ENCODE measurements at places on chromosomes 7 and 10.

DNA sequence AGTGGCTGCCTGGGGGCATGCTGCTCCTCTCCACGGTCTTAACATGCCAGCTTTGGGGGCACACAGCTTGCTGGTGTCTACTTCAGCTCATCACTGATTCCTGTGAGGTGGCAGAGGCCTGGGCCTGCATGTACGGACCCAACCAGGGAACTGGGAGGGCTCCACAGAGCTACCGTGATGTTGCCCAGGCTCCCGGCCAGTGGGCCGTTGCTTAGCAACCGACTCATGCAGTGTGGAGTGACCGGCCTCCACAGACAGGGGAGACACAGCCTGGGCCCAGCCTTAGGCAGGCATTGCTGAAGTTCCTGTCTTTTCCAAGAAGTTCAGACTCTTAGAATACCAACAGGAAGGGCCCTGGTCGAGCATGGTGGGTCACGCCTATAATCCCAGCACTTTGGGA, 25.8 kb upstream of the SH2B2 start:
- H3K36me3 ChIP-seq: no peaks in the 10 kb centered on the region
- H3K27me3 ChIP-seq: no peaks in the 10 kb centered on the region
- H3K4me3 ChIP-seq: no peak overlapping the region
- no peak for DNase-seq
- no peak overlapping the region for H3K27ac ChIP-seq

- no peaks in the 10 kb centered on the region for H3K27me3 ChIP-seq
- no peak overlapping the region for H3K4me3 ChIP-seq
- DNase-seq: no peak
These were observed 14.1 kb downstream of the BMPR1A start for GRCh38 chr10:86770412-86770960.

DNA sequence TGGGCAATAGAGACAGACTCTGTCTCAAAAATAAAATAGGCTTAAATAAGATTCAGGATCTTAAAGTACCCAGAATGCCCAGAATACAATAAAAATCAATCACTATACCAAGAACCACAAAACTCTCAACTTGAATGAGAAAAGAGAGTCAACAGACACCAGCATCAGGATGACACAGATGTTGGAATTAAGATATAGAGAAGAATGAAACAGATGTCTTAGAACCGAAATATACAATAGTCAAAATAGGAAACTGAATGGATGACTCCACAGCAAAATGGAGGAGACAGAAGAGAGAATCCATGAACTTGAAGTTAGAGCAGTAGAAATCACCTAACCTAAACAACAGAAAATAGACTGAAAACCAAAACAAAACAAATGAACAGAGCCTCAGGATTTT, 29.6 kb downstream of the POR start:
- no peak overlapping the region for H3K4me3 ChIP-seq
- no peaks in the 10 kb centered on the region for H3K36me3 ChIP-seq
- no peak for DNase-seq
- no peak overlapping the region for H3K27ac ChIP-seq
- H3K27me3 ChIP-seq: no peaks in the 10 kb centered on the region

DNA sequence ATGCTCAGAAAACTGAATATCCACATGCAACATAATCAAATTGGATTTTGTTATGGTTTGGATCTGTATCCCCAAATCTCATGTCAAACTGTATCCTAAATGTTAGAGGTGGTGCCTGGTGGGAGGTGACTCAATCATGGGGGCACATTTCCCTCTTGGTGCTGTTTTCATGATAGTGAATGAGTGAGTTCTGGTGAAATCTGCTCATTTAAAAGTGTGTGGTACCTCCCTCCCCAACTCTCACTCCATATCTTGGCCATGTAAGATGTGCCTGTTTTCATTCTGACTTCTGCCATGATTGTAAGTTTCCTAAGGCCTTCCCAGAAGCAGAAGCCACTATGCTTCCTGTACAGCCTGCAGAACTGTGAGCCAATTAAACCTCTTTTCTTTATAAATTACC, 239.6 kb upstream of the KLF14 start:
- DNase-seq: no peak
- H3K36me3 ChIP-seq: no peaks in the 10 kb centered on the region
- H3K4me1 ChIP-seq: peaks cover 10% of the 10 kb centered on the region
- no peak overlapping the region for H3K27ac ChIP-seq
- no peaks in the 10 kb centered on the region for H3K27me3 ChIP-seq

- DNase-seq: no peak
- H3K36me3 ChIP-seq: no peaks in the 10 kb centered on the region
- H3K27me3 ChIP-seq: no peaks in the 10 kb centered on the region
These were observed 53.0 kb downstream of the STEAP1B start for GRCh38 chr7:22447008-22447407.

- H3K27ac ChIP-seq: no peak overlapping the region
- H3K36me3 ChIP-seq: no peaks in the 10 kb centered on the region
- no peaks in the 10 kb centered on the region for H3K4me1 ChIP-seq
- no peak overlapping the region for H3K4me3 ChIP-seq
- no peak for DNase-seq
These were observed 10.0 kb downstream of the ZCCHC24 start for GRCh38 chr10:79435271-79436065.

- no peaks in the 10 kb centered on the region for H3K36me3 ChIP-seq
- H3K27me3 ChIP-seq: no peaks in the 10 kb centered on the region
- no peak overlapping the region for H3K27ac ChIP-seq
- no peak overlapping the region for H3K4me3 ChIP-seq
- no peak for DNase-seq
These were observed 185.4 kb upstream of the PFKP start for GRCh38 chr10:2881720-2882620.

DNA sequence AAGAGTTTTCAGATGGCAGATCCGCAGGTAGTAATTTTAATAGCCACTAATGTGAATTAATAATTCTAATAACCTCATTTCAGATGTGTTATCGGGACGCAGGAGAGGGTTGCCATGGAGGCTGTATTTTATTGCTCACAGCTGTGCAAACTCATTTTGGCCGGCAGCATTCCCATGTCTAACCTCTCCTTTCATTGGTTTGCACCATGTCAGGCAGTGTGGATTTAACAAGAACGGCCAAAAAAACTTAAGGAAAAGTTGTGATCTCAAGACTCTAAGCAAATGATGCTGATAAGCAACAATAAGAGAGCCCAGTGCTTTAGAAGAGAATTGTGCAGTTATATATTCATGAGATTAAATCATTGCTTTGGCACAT, 88.7 kb upstream of the NRP1 start:
- no peak overlapping the region for H3K27ac ChIP-seq
- no peak for DNase-seq
- H3K4me1 ChIP-seq: no peaks in the 10 kb centered on the region

GRCh38 chr7:84950836-84951235, 236.0 kb downstream of the SEMA3D start:
- H3K27ac ChIP-seq: no peak overlapping the region
- H3K4me3 ChIP-seq: no peak overlapping the region
- H3K36me3 ChIP-seq: no peaks in the 10 kb centered on the region
- no peak for DNase-seq
- no peaks in the 10 kb centered on the region for H3K4me1 ChIP-seq

GRCh38 chr10:75646218-75646915, 214.9 kb downstream of the LRMDA start:
- no peaks in the 10 kb centered on the region for H3K36me3 ChIP-seq
- no peak overlapping the region for H3K27ac ChIP-seq
- H3K4me1 ChIP-seq: no peaks in the 10 kb centered on the region
- no peak for DNase-seq

DNA sequence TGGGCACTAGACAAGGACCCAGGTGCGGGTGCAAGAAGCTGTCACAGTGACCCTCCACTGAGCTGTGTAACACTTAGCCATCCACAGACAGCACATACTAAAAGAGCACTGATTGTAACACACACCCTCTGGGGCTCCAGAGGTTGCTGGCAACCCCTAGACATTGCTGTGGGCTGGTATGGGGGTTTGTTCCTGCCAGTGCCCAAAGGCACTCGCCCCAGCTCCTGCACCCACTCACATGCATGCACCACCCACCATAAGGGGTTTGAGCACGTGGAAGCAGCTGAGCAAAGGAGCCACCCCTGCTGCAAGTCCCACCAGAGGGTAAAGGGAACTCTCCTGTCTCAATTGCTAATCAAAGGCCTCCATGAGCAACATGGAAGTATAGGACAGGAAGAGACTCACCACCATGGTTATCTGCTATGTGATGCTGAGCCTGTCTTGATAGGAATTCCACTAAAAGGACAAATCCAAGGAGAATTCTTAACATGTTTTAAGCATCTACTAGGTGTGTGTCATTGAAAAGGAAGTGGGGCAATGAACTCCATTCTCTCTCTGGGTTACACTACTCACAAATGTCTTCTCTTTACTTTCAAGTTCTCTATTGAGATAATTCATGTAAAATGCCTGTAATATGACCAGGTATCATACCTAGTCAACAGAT, 103.1 kb downstream of the GFRA1 start:
- H3K27me3 ChIP-seq: no peaks in the 10 kb centered on the region
- H3K4me1 ChIP-seq: no peaks in the 10 kb centered on the region
- H3K4me3 ChIP-seq: no peak overlapping the region
- H3K36me3 ChIP-seq: no peaks in the 10 kb centered on the region
- DNase-seq: no peak

GRCh38 chr10:1157615-1157933, 101.4 kb downstream of the WDR37 start:
- no peaks in the 10 kb centered on the region for H3K36me3 ChIP-seq
- no peak overlapping the region for H3K4me3 ChIP-seq
- H3K27me3 ChIP-seq: no peaks in the 10 kb centered on the region

GRCh38 chr7:34762764-34763163, 104.7 kb downstream of the NPSR1 start:
- H3K27ac ChIP-seq: no peak overlapping the region
- no peaks in the 10 kb centered on the region for H3K27me3 ChIP-seq
- no peaks in the 10 kb centered on the region for H3K4me1 ChIP-seq
- no peak overlapping the region for H3K4me3 ChIP-seq

GRCh38 chr10:103049237-103049636, 131.1 kb downstream of the CNNM2 start:
- H3K4me1 ChIP-seq: no peaks in the 10 kb centered on the region
- no peak overlapping the region for H3K27ac ChIP-seq
- no peak for DNase-seq
- H3K27me3 ChIP-seq: no peaks in the 10 kb centered on the region
- H3K4me3 ChIP-seq: no peak overlapping the region
- H3K36me3 ChIP-seq: no peaks in the 10 kb centered on the region

DNA sequence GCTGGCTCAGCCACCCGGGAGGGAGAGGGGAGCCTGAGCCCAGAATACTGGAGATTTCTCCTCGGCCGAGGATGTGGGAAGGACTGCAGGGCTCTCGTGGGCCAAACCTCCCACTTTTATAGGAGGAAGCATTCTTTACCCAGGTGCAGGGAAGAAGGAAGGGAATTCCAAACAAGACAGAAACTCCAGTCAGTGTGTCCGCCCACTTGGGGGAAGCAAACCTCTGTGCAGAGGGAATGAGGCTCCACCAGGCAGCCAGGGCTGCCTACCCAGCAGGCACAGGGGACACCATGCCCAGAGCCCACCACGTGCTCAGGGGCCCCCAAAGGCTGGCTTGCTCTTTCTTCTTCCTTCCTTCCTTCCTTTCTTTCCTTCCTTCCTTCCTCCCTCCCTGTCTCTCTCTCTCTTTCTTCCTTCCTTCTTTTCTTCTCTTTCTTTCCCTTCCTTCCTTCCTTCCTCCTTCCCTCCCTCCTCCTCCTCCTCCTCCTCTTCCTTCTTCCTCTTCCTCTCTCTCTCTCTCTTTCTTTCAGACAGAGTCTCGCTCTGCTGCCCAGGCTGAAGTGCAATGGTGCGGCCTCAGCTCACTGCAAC, 15.4 kb upstream of the FZD9 start:
- H3K27ac ChIP-seq: no peak overlapping the region
- no peaks in the 10 kb centered on the region for H3K27me3 ChIP-seq
- no peak for DNase-seq
- no peaks in the 10 kb centered on the region for H3K36me3 ChIP-seq
